ENCODE measurements at places on chromosomes 5 and 9.
A peak's percentile ranks its signal among the peaks of the same experiment; 100 is the strongest.

- peak; percentile 66 for DNase-seq
Observed at GRCh38 chr5:172903790-172904189, 55.4 kb upstream of the RPL26L1 start.

DNA sequence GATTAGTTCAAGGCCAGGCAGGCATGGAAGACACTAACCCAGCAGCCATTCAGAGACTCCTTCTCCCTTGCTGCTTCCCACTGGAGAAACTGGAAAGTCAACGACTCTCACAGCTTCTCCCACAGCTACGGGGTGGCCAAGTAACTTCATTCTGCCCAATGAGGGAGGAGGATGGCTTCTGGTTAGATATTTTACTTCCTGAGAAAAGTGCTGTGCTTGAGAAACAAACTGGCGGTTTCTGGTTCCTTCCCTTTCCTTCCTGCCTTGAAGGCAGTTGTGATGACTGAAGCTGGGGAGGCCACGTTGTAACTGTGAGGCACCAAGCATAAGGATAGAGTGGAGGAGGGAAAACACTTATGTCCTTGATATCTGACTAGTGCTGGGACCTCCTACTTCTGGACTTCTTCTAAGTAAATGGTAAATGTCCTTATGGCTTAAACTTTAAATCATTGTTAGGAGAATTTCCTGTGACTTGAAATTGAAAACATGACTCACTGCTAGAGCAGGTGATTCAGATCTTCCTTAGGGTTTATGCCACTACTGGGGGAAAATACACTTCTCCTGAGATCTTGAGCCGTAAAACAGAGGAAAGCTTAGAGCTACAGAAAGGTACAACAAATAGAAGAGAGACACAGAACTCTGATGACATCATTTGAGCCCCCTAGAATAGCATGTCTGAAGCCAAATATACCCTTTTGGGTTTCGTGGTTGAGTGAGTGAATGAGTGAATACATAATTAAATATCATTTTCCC lies 3.1 kb upstream of the GNPDA1 start:
- DNase-seq: peak; percentile 18

- no peak for DNase-seq
Observed at GRCh38 chr5:119339965-119340364, 15.9 kb upstream of the TNFAIP8 start.

DNA sequence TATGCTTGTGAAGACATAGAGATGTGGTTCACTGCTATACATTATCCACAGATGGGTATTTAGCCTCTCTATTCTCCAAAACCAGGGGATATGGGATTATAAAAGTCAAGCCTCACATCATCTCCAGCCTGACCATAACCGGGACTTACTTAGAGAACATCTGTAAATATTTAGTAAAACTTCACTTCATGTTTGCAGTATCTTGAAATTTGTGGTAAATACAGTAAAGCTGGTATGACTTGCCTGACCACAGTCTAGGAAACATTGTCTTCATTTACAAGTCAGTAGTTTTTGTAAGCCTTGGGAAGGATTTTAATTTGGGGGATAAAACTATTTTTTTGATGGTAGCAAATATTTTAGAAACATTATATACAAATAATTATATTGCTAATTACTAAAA lies 64.2 kb downstream of the MAST4 start:
- DNase-seq: no peak

- peak; percentile 44 for DNase-seq
Observed at GRCh38 chr9:124941679-124942561, 1.0 kb upstream of the GOLGA1 start.

- DNase-seq: no peak
Observed at GRCh38 chr9:87004016-87004415, 56.7 kb upstream of the GAS1 start.
